Aorta (tissue), 5 donors: ENCODE measurements at places on chromosomes 12 and 14. TPM values are rescaled to one million over a fixed set of nuclear protein-coding genes. Genes with fewer than 3 reads are reported as not detected.

The ARHGAP9 gene
- polyA plus RNA-seq: 5.5 TPM

- no peaks in the 10 kb centered on the region for H3K27me3 ChIP-seq
- DNase-seq: no peak
- H3K4me1 ChIP-seq: no peaks in the 10 kb centered on the region
- no peaks in the 10 kb centered on the region for H3K36me3 ChIP-seq
- no peak overlapping the region for H3K27ac ChIP-seq
Measured at GRCh38 chr12:54959291-54960018, 25.1 kb downstream of the TESPA1 start.

DNA sequence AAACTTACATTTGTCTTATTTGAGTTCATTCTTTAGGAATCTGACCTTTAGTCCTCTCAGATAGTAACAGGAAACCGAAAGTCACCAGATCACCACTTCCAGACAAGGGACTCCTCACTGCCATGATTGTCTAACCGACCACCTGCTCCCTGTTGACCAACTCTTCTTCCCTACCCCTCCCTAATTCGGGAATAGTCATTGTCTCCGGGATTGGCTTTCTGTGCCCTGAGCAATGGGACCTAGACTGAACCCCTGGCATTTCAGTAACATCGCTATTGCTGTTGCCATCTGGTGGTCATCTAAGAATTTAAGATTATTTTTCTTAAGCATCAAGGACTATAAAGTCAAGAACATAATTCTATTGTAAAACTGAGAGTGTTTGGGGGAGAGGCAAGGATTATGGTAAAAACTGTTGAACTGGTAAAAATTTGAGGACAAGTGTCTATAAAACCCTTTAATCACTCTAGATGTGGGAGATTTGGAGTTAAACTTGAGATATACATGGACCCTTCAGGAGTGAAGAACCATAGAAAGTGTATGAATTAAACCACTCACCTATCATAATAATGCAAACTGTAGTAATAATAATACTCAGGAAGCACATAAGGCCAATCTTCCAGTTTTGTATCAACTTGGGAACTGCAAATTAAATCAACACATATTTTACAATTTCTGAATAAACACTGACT lies 6.3 kb downstream of the CLEC2A start:
- H3K4me3 ChIP-seq: no peak overlapping the region
- DNase-seq: no peak
- H3K27ac ChIP-seq: no peak overlapping the region
- no peaks in the 10 kb centered on the region for H3K36me3 ChIP-seq

DNA sequence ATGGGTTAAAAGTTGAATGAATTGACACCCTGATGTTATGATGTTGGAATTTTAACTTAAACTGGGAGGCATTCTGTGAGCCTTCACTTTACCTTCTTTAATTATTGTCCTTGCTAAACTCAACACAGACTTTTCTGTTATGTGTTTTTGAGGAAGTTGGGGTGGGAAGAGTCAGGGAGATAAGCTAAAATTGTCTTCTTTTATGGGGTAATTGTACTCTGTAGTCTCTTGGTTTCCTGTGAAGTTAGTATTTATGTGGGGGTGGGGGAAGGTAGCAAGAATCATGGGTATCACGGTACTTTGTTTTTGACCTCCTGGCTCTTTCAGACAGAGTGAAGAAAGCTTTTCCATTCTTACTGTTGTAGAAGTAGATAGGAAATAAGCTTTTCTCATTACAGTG lies 32.9 kb downstream of the RAB21 start:
- no peak for DNase-seq
- H3K36me3 ChIP-seq: peaks cover 2% of the 10 kb centered on the region
- H3K27ac ChIP-seq: no peak overlapping the region
- H3K4me1 ChIP-seq: no peaks in the 10 kb centered on the region

The ARPC3 gene
- polyA plus RNA-seq: 452 TPM

DNA sequence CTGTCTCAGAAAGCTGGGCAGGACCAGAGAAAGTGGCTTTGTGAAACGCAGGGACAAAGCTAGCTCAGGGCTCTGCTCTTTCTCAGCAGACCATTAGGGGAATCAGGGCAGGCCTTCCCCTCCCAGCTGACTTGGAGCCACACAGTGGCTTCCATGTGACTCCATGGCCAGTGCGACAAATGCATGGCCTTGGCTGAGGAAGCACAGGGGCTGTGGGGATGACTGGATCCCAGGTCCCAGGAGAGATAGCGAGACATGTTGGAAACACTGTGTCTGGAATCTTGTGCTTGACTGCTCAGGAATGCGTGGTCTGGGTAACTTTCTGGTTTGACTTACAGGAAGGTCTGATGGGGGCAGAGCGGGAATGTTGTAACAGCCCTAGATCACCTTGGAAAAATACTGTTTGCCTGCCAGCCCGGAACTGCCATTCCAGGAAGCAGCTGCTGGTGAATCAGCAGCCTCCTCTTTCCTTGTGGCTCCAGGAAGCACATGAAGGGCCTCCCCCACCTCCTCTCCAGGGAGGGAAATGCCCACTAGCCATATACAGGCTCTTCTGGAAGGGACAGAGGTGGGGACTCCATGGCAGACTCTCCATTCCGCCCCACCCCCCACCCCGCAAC lies 133.5 kb upstream of the HIF1A start:
- no peaks in the 10 kb centered on the region for H3K4me1 ChIP-seq
- H3K27ac ChIP-seq: peak overlapping the region; percentile 61
- peak; percentile 91 for DNase-seq
- no peaks in the 10 kb centered on the region for H3K36me3 ChIP-seq

DNA sequence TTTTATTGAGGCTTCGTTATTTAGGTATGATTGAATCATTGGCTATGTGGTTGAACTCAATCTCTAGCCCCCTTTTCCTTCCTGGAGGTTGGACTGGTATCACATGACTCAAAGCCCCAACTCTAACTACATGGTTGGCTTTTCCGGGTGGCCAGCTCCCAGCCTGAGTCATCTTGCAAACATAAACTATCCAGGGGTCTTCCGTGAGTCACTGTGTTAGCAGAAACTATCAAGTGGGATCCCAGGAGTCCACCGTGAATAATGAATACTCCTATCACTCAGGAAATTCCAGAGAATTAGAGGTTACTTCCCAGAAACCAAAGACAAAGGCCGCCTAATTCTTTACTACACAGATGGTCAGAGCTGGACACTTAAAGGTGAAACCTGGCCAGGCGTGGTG lies 19.7 kb upstream of the PLEKHD1 start:
- no peaks in the 10 kb centered on the region for H3K27me3 ChIP-seq
- DNase-seq: no peak
- no peak overlapping the region for H3K27ac ChIP-seq
- H3K36me3 ChIP-seq: no peaks in the 10 kb centered on the region
- no peaks in the 10 kb centered on the region for H3K4me1 ChIP-seq

- H3K27me3 ChIP-seq: no peaks in the 10 kb centered on the region
- no peak for DNase-seq
- no peaks in the 10 kb centered on the region for H3K36me3 ChIP-seq
- no peaks in the 10 kb centered on the region for H3K4me1 ChIP-seq
- no peak overlapping the region for H3K27ac ChIP-seq
Measured at GRCh38 chr12:112112409-112113133, 4.0 kb upstream of the NAA25 start.

GRCh38 chr14:59503256-59503655 lies 18.9 kb downstream of the JKAMP start:
- H3K36me3 ChIP-seq: peaks cover 6% of the 10 kb centered on the region
- DNase-seq: no peak
- no peaks in the 10 kb centered on the region for H3K4me1 ChIP-seq
- H3K27me3 ChIP-seq: no peaks in the 10 kb centered on the region
- H3K27ac ChIP-seq: no peak overlapping the region

The CMKLR1 gene
- polyA plus RNA-seq: 11.6 TPM

The ASIC1 gene
- not detected for polyA plus RNA-seq

- no peaks in the 10 kb centered on the region for H3K27me3 ChIP-seq
- DNase-seq: no peak
- no peak overlapping the region for H3K4me3 ChIP-seq
- H3K27ac ChIP-seq: no peak overlapping the region
- H3K36me3 ChIP-seq: no peaks in the 10 kb centered on the region
Measured at GRCh38 chr12:31004666-31005065, 69.0 kb upstream of the DDX11 start.

The RPL41 gene
- 5,850 TPM for polyA plus RNA-seq

GRCh38 chr14:93884950-93885349 lies 42.2 kb upstream of the FAM181A start:
- no peaks in the 10 kb centered on the region for H3K36me3 ChIP-seq
- no peaks in the 10 kb centered on the region for H3K27me3 ChIP-seq
- H3K4me1 ChIP-seq: no peaks in the 10 kb centered on the region
- no peak overlapping the region for H3K4me3 ChIP-seq
- DNase-seq: no peak

The SERPINA1 gene
- 3.5 TPM for polyA plus RNA-seq

The PZP gene
- polyA plus RNA-seq: not detected

The PLCZ1 gene
- polyA plus RNA-seq: not detected

DNA sequence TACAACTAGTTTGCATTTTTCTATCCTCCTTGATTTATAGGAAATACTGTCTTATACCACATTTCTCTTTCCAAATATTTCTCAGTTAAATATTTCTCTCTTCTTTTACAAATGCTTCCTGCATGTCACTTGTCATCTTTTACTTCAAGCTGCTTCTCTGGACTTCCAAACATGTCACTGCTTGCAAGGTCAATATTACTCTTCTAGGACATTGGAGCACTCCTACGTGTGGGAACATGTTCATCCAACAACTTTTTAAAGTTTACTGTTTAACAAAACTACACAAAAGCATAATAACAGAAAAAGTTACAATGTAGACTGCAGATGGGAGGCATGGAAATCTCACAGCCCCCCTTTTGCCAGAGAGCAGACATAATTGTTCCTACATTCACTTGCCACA lies 28.5 kb upstream of the CNTN1 start:
- DNase-seq: no peak
- no peaks in the 10 kb centered on the region for H3K4me1 ChIP-seq
- H3K36me3 ChIP-seq: no peaks in the 10 kb centered on the region
- H3K27ac ChIP-seq: no peak overlapping the region

- no peaks in the 10 kb centered on the region for H3K27me3 ChIP-seq
- DNase-seq: no peak
- H3K4me1 ChIP-seq: no peaks in the 10 kb centered on the region
- H3K4me3 ChIP-seq: no peak overlapping the region
- H3K36me3 ChIP-seq: no peaks in the 10 kb centered on the region
Measured at GRCh38 chr14:35814371-35815005, 5.4 kb upstream of the RALGAPA1 start.

The FSCB gene
- polyA plus RNA-seq: not detected

The KRT83 gene
- polyA plus RNA-seq: not detected

GRCh38 chr14:23931721-23932289 lies 21.8 kb upstream of the DHRS4 start:
- no peak overlapping the region for H3K4me3 ChIP-seq
- H3K27me3 ChIP-seq: no peaks in the 10 kb centered on the region

The DNAI7 gene
- polyA plus RNA-seq: 0.64 TPM

The C12orf54 gene
- polyA plus RNA-seq: not detected

DNA sequence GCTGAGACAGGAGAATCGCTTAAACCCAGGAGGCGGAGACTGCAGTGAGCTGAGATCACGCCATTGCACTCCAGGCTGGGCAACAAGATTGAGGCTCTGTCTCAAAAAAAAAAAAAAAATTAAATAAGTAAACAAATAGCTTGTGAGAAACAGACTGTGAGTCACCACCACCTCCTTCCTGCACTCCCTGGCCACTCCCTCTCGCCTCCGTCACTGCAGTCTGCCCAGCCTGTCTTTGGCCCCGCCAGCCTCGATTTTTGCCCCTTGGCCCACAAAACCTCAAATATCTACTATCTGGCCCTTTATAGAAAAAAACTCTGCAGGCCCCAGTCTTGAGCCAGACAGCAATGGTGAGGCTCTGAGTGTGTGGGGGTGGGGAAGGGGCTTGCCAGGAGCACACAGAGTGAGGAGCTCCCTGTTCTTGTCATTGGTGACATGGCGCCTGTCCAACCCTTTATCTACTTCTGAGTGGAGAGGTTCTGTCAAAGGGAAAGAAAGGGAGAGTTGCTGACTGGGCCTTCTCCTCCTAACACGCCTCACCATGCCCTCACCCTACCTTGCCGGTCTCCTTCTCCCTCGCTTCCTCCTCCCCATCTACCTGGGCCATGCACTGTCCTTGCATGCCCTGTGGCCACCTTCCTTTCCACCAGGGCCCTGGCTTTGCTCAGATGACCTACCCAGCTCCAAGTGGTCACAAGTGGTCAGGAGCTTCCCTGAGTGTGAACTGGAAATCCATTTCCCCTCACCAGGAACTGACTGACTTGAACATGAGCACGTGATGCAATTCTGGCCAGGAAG lies 22.1 kb downstream of the LGMN start:
- H3K36me3 ChIP-seq: no peaks in the 10 kb centered on the region
- H3K27me3 ChIP-seq: no peaks in the 10 kb centered on the region

DNA sequence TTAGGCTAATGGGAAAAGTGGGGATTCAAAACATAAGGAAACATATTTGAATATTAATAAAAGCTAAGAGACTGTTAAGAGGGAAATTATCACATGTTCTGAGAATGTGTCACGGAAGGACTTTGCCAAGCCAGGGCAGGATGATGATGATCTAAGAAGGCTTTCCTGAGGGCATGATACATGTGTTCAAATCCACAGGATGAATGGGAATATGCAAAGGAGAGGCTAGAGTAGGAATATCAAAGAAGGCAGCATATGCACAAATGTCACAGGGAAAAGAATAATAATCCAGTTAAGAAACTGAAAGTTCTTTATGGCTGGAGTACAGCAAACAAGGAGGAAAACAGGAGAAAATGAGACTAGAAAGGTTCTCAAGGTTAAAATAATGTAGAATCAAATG lies 107.0 kb downstream of the PTPRO start:
- H3K27me3 ChIP-seq: no peaks in the 10 kb centered on the region
- DNase-seq: no peak
- no peaks in the 10 kb centered on the region for H3K4me1 ChIP-seq
- H3K36me3 ChIP-seq: no peaks in the 10 kb centered on the region

DNA sequence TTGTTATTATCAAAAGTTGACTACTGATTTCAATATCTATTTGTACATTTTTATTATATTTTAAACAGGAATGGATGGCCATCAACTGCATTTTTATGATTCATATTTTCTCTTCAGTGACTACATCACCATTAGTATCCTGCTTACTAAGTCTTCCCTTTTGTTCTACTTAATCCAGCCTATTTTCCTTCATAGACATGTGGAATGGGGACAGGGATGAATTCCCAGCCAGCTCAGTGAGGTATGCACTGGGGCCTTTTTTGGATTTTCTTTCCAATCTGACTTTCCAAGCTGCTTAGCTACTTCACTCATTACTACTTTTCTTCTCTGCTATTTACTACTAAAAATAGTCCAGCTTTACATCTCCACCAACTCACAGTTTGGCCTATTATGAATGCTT lies 38.4 kb downstream of the AKAP6 start:
- H3K27ac ChIP-seq: no peak overlapping the region
- no peak overlapping the region for H3K4me3 ChIP-seq
- H3K4me1 ChIP-seq: peaks cover 4% of the 10 kb centered on the region
- no peaks in the 10 kb centered on the region for H3K27me3 ChIP-seq
- no peak for DNase-seq

- DNase-seq: no peak
- H3K27ac ChIP-seq: peak overlapping the region; percentile 48
- no peaks in the 10 kb centered on the region for H3K36me3 ChIP-seq
- H3K27me3 ChIP-seq: no peaks in the 10 kb centered on the region
- no peak overlapping the region for H3K4me3 ChIP-seq
- no peaks in the 10 kb centered on the region for H3K4me1 ChIP-seq
Measured at GRCh38 chr12:50257236-50258166, 25.8 kb downstream of the LIMA1 start.

- H3K4me3 ChIP-seq: no peak overlapping the region
- H3K27ac ChIP-seq: no peak overlapping the region
- no peaks in the 10 kb centered on the region for H3K27me3 ChIP-seq
- no peaks in the 10 kb centered on the region for H3K4me1 ChIP-seq
Measured at GRCh38 chr14:99589031-99589441, 15.0 kb downstream of the CCDC85C start.
